Right renal cortex interstitium (tissue), 3 donors: ENCODE measurements at places on chromosomes 5 and 9. TPM values are rescaled to one million over a fixed set of nuclear protein-coding genes. Genes with fewer than 3 reads are reported as not detected.

TMEM171 gene
- 5.4 TPM for polyA plus RNA-seq

SERF1A gene
- 9.1 TPM for polyA plus RNA-seq

RASGRF2 gene
- 2.3 TPM for polyA plus RNA-seq

NELFB gene
- 51.3 TPM for polyA plus RNA-seq
